ENCODE measurements at places on chromosomes 3 and 15. TPM values are rescaled to one million over a fixed set of nuclear protein-coding genes. Genes with fewer than 3 reads are reported as not detected.

GRCh38 chr15:98611808-98612207 is 36.5 kb upstream of the IGF1R start:
- DNase-seq, result peak; percentile 14

DNA sequence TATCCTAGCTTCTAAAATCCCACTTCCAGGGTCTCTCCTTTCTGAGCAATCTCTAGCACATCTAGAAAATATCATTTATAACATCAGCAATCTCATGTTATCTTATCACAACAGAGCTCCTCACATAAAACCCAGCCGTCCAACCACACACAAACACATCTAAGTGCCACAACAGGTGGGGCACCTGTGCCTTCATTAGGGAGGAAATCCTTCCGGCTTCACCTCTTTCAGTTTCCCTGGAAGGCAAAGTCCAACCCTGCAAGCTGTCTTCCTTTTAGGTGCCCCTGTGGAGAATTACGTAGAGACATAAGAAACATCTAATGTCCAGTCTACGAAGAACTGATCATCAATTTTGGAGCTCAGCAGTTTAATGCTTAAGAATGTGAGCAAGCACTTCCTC is 1.6 kb downstream of the ZDHHC3 start:
- no peak for DNase-seq

GRCh38 chr15:92653836-92654539 is 1.6 kb downstream of the FAM174B start:
- DNase-seq, result peak; percentile 79

GRCh38 chr3:8574670-8575322 is 69.8 kb downstream of the SSUH2 start:
- no peak for DNase-seq

GRCh38 chr3:58260261-58260731 is 22.7 kb downstream of the ABHD6 start:
- peak; percentile 26 for DNase-seq

- DNase-seq, result peak; percentile 29
These were observed 29.5 kb downstream of the GLB1 start for GRCh38 chr3:33067484-33067883.

GRCh38 chr15:62173215-62173614 is 8.1 kb upstream of the C2CD4B start:
- no peak for DNase-seq

DNA sequence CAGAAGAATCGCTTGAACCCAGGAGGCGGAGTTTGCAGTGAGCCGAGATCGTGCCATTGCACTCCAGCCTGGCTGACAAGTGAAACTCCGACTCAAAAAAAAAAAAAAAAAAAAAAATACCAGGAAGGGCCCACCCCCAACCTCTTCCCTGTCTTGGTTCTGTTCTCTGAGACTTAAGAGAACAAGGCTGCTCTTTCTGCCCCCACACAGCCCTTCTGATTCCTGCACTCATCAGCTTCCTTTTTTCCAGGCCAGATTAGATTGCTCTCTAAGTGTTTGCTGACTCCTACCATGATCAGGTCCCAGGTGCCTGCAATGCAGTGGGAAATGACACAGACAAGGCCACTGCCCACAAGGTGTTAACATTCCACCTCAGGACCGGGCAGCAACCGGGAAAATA is 13.0 kb downstream of the TMEM44 start:
- DNase-seq, result no peak

- peak; percentile 77 for DNase-seq
These were observed 116.9 kb downstream of the RORA start for GRCh38 chr15:61112231-61112630.

- DNase-seq, result no peak
These were observed 83.5 kb upstream of the PLCL2 start for GRCh38 chr3:16801223-16801622.

- DNase-seq, result no peak
These were observed 16.1 kb downstream of the PDZRN3 start for GRCh38 chr3:73608456-73609314.

DNA sequence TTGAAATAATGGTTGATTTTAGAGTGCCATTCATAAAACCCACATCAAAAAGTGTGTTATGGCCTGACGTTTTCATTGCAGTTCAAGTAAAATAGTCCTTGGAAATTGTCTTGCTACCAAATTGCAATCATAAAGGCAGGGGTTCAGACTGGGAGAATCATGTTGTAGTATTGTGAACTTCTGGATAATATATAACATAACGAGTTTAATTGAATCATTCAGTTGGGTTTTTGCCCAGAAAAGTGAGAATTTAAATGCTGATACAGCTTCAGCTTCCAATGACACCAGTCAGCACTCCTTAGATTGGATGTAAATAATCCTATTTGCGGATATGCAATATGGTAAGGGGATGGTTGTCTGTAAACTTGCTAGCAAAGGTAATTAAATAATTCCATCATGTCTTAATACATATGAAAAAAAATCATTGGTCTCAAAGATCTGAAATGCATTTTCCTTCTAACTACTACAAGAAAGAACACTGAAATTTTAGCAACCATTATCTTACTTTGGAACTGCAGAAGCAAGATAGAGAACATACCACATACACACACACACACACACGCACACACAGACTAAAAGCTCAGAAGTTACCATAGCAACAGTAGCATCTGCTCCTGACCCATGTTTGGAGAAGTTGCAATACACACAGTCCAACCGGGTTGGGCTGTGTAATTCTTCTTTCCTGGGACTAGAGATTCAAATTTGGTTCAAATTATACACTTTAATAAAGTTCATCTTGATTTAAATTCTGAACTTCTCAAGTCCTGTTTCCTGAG is 686.2 kb upstream of the NR2F2 start:
- no peak for DNase-seq

GRCh38 chr15:99552111-99552510 is 13.7 kb upstream of the MEF2A start:
- DNase-seq, result no peak

DNA sequence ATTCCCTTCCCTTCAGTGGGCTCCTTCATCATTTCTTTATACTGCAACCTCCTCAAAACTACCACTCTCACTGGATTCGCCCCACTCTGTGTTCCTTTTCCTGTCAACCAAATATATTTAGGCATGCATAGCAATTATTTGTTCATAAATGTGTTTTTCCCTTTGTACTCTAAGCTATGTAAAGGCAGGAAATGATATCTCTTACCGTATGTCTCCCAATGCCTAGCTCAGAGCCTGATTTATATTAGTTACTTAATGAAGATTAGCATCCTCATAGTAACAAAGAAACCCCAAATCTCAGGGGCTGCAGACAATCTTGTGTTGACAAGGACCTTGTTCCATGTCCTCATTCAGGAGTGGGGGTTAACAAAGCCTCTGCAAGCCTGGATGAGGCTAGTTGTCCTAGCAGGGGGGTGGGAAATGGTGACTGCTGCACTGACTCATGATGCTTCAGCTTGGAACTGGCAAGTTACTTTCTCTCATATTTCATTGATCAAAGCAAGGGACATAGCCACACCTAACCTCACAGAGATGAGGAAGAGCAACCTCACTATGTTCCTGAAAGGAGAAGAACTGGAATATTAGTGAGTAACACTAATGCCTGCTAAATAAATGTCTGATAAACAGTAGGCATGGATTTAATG is 15.2 kb downstream of the PHLDB2 start:
- DNase-seq, result no peak

DNA sequence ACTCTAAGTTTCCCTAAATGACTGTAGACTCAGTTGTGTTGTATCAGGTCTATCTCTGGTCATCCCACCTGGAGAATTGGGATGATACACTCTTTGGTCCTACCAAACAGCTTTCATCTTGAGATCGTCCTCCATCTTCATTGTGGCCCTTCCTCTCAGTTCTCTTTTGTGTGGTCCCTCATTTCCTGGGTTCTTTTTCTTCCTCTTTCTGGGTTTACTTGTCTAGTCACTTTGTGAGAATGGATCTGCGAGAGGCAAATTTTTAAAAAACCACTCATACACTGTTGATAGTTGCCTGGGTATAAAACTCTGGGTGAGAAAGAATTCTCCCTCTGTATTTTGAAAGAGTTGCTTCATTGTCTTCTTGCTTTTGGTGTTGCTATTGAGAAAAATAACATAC is 6.0 kb upstream of the AMOTL2 start:
- DNase-seq, result no peak

DNA sequence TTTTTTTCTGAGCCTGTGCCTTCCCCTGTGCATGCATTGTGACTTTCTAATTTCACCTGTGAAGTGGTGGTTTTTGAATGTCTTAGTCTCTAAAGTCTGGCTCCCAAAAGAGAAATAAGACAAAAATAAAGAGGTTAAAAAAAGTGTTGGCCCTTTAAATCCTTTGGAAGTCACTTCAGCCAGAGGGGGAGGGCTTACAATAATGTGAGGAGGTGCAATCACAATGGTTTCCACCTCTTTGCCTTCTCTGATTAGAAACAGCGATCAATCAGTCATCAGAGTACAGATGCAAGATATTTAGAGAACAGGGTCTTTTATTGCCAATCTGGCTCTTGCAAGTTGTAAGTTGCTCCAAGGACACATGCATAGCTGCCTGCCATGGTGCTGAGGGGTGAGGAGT is 64.1 kb upstream of the GCSAM start:
- DNase-seq, result no peak

SERPINI1 gene
- 17.9 TPM for total RNA-seq

MOBP gene
- 7.1 TPM for total RNA-seq

VIPR1 gene
- total RNA-seq, result 11.8 TPM

ZNF660 gene
- 19.9 TPM for total RNA-seq

REC114 gene
- total RNA-seq, result not detected

ZCWPW2 gene
- 0.75 TPM for total RNA-seq

RLBP1 gene
- total RNA-seq, result not detected

XCR1 gene
- total RNA-seq, result not detected
